ENCODE measurements at places on chromosomes 13 and 19.

DNA sequence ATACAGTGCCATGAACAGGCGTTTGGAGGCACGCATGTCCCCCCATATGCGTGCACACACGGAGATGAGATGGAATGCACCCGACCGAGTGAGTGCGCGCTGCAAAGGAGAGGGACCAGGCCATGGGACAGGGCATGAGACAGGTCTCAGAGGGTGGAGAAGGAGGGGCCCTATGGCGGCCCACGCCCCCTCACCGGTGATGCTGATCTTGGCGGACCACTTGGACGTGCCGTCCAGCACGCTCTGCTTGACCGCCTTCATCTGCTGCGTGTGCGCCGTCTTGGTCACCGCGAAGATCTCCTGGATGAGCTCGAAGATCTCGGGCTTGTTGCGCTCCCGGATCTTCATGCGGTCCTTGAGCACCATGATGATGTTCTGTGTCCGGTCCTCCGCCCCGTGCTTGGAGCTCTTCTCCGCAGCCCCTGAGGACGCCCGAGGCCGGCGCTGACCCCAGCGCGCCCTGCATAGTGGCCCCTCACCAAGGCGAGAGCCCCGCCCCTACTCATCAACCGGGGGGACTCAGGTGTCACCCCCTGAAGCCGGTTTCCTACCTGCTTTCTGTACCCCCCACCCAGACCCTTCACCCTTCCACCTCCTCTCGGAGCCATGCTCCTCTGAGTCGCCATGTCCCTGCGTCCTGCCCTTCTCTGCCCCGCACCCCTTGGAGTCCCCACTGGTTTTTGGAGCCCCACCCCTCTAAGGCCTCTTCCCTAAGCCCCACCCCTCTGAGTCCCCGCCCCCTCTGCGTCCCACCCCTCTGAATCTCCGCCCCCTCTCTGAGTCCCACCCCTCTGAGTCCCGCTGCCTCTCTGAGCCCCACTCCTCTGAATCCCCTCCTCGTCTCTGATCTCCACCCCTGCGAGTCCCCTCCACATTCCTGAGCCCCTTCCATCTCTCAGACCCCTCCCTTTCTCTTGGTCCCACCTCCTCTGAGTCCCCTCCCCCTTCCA is 40.8 kb downstream of the UNC13A start:
- DNase-seq: no peak

- no peak for DNase-seq
Observed at GRCh38 chr13:104823709-104824108, 1711.8 kb downstream of the EFNB2 start.

DNA sequence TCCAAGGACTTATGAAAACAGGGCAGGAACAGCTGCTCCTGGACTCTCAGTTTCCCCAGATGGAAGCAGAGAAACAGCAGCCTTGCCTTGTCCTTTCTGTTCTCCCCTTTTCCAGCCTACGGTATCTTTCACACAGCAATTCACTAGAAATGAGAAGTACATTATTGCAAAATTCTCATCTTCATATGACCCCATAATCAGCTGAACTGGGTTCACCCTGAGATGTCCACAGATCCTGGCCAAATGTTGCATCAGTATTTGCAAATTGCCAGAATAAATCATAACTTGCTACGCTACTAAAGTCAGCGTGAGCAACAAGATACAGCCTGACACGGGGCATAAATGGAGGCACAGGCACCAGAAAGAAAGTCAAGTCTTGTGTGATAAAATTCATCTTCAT is 16.1 kb downstream of the VSTM1 start:
- no peak for DNase-seq

DNA sequence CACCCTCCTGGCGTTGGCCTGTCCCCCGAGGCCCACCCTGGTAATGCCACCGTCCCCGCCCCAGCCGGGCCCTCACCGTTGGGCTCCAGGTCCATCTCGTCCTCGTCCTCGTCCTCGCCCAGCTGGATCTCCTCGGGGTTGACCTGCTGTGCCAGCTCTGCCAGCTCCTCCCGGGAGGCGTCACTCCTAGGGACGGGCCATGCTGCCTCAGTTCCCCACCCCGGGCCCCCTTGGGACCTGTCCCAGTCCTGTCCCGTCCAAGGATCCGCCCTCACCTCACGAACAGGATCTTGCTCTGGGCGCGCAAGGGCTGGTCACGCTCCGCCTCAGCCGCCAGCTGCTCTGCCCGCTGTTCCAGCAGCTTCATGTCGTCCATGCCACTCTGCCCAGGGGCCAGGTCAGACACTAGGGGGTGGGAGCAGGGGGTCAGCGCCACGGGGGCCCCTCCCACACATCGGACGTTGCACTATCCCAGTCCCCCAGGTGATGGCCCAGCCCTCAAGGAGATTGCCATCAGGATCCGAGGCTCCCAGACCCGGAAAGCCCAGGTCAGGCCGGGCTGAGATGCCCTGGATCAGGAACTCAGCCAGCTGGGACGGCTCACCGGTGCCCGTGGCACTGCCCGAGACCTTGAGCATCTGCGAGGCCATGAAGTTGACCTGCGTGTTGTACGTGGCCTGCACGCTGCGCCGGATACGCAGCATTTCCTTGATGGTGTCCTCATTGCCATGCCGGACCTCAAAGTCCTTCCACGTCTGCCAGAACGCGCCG is 9.5 kb downstream of the XAB2 start:
- no peak for DNase-seq

- no peak for DNase-seq
Observed at GRCh38 chr13:37069597-37070103, 10.2 kb upstream of the SUPT20H start.

GRCh38 chr13:52371736-52372247 is 34.2 kb downstream of the THSD1 start:
- DNase-seq: no peak

GRCh38 chr19:54391589-54392061 is 23.6 kb upstream of the TTYH1 start:
- no peak for DNase-seq

- no peak for DNase-seq
Observed at GRCh38 chr13:33787051-33787591, 30.8 kb upstream of the RFC3 start.
